ENCODE measurements at places on chromosomes 11 and 22. TPM values are rescaled to one million over a fixed set of nuclear protein-coding genes. Genes with fewer than 3 reads are reported as not detected.

GRCh38 chr22:21696115-21696514 lies 30.3 kb downstream of the PPIL2 start:
- H3K36me3 ChIP-seq, result peaks cover 18% of the 10 kb centered on the region
- no peak for DNase-seq
- no peak overlapping the region for H3K4me3 ChIP-seq
- H3K4me1 ChIP-seq, result peaks cover 8% of the 10 kb centered on the region
- no peaks in the 10 kb centered on the region for H3K27me3 ChIP-seq

ZNF280B gene
- 3.7 TPM for total RNA-seq

DNA sequence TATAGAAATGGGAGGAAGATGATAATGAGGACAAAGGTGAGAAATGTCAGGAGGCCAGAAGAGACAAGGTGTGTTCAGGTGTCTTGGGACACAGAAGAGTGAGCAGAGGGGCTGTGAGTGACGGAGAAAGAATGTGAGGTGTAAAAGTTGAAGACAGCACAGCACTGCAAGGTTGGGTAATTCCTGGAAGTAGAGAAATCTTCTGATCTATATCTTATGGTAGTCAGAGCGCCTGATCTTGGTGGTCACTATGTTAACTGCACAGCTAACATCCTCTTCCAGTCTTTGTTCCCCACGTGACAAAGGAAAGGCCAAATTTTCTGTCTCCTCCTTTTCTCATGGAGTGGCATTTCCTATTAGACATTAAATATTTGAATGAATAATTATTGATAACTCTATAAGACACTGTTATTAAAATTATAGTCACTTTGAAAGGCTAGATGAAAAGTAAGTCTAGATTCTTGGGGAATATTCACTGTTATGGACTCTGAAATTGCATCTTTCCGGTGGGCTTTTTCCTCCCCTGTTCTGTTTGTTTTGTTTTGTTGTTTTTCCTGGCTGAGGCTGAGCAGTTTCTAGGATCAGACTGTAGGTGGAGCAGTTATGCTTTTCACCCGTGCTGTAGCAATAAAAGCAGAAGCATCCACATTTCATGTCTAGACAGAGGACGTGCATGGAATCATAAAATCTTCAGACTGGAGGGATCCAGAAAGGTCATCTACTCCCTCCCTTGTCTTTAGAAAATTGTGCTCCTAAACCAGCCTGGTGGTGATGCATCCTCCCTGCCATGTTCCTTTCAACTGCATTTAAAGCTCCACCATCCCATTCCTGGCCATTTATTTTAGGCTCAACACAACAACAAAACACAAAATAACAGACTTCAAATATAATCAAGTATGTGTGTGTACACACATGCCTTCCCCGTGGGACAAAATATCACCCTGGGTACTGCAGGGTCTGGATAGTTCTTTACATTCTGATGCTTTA lies 26.6 kb downstream of the SC5D start:
- no peaks in the 10 kb centered on the region for H3K27me3 ChIP-seq
- H3K4me1 ChIP-seq, result no peaks in the 10 kb centered on the region
- H3K4me3 ChIP-seq, result no peak overlapping the region
- peak; percentile 30 for DNase-seq

OR52I1 gene
- not detected for total RNA-seq

DNA sequence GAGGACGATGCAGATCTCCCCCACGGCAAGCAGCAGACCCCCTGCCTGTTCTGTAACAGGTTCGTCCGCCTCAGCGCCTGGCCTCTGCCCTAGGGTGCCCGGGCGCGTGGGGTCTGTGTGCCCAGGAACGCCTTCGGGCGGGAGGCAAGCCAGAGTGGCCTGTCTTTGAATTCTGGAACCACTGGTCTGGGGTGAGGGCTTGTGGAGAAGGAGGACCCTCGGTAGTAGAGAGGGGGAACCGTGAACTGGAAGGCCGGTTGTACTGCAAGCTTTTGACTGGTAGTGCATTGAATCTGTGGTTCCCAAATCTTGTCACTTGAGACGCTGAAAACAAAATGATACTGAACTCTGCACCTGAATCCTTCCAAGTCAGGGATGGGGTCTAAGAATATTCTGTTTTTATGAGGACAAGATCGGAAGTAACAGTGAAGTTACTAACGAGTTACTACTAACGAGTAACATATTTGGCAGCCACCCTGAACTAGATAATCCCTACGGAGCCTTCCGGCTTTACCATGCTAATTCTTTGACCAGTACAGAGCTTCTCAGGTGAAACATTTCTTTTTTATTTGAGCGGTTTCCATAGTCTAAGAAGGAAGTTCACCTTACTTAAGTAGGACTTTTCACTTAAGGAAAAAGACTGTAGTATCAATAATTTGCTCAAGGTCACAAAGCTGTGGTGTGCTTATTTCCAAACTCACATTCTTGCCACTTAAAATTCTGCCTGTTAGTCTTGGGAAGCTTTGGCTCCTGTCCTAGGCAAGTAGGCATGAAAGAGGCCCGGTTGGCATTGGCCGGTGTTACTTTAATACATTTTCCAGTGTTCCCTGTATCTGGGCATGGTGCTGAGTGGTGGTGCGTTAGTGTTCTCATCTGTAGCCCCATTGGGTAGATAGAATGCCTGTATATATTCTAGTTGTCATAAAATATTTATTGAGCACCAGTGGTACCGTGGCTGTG lies 860 bp downstream of the PRMT3 start:
- H3K36me3 ChIP-seq, result no peaks in the 10 kb centered on the region
- peak; percentile 15 for DNase-seq
- H3K4me3 ChIP-seq, result peak overlapping the region; percentile 87

HEPACAM gene
- 66.9 TPM for total RNA-seq
